ENCODE measurements at places on chromosomes 12 and 14. TPM values are rescaled to one million over a fixed set of nuclear protein-coding genes. Genes with fewer than 3 reads are reported as not detected.

Gene HNF1A
- 0.05 TPM for polyA plus RNA-seq

Gene BEGAIN
- polyA plus RNA-seq: 1.4 TPM

Gene OTX2
- polyA plus RNA-seq: not detected

Gene KLHL33
- polyA plus RNA-seq: 0.68 TPM

Data from right cardiac atrium (tissue), 5 donors.